Body of pancreas (tissue), 4 donors: ENCODE measurements at places on chromosomes 1 and 21. TPM values are rescaled to one million over a fixed set of nuclear protein-coding genes. Genes with fewer than 3 reads are reported as not detected.

GRCh38 chr1:15531682-15532081 is 5.0 kb downstream of the DNAJC16 start:
- DNase-seq, result no peak

DNA sequence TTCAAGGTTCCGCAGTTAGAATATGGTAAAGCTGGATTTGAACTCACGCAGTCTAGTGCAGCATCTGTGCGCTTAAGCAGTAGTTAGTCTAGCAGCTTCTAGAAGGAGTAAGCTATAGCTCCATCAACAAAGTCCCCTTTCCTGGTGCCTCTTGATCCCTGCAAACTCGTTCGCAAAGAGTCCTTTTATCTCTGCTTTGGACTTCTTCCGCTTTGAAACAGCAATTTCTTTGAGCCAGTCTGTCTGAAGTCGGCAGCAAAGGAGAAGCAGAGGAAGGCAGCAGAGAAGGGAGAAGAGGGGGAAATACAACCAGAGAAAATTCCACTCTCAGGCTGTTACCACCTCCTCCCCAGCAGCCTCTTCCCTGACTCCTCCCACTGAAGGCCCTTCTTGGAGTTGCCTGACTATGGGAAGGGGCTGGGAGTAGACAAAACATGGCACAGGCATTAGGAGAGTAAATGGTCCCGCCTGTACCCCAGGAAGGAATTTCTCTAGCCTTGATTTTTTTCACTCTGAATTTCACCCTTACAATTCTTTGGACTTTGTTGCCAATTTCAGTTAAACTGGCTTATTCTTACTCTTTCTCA is 25.9 kb downstream of the HSD3B2 start:
- DNase-seq, result no peak

- no peak for DNase-seq
Observed at GRCh38 chr1:225445639-225446594, 18.1 kb upstream of the LBR start.

GRCh38 chr1:85058786-85059185 is 10.5 kb upstream of the MCOLN3 start:
- no peak for DNase-seq

The DRAXIN gene
- not detected for total RNA-seq
